ENCODE measurements at places on chromosomes 6 and 20.

DNA sequence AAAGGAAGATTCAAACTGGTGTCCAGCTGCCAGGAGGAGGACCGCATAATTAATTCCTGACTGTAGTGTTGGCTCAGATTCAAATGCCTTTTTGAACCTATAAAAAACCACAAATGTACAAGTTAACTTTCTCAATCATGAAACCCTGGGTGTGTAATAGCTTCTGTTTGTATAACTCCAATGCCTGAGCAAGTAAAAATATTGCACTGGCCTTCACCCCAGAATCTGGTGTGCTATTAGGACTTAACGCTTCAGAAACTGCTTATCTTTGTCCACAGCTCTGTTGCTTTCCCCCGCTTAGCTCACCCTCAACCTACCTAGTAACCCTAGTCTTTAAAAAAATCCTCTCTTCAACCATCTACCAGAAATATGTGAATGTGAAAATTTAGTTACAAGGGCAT, 119.1 kb upstream of the MAP7 start:
- no peak overlapping the region for H3K4me3 ChIP-seq
- H3K27me3 ChIP-seq = no peaks in the 10 kb centered on the region
- no peak overlapping the region for H3K27ac ChIP-seq
- peaks cover 4% of the 10 kb centered on the region for H3K4me1 ChIP-seq
- no peak for DNase-seq

DNA sequence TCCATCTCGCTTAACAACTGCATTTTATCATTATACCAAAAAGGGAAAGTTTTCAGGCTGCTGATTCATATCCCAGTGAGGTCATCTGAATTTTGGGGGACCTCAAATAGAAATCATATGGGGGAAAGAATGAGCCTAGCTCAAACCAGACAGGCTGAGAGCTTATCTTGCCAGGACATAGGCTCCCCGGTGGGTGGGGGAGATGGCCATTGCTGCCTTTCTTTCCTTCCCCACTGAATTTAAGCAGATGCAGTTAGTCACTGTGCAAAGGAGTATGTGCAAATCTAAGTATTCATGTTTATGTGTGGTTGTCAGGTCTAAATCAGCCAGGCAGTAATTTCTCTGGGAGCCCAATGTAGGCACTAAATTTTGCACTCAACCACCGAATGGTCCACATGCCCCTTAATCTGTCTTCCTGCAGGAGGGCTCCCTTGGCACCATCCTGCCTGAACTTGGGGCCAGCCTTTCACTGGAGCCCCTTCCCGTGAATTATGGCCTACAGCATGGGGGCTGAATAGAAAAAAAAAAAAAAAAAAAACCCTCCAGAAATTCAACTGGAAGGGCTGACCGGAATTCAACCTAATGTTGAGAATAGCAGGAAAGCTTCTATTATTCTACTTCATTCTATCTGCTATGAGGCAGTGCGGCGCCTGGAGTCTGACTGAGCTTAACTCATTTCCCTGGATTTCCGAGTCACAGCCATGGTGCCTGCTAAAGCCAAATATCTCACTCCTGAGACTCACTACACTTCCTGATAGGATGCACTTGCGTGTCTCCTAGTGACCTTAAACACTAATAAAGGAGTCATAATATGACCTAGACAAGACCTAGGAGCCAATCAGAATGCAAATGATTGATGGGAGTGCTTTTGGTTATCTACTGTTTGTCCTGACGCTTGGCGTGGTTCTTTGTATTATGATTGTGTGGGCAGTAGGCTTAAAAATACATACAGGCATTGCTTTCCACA, 161.5 kb upstream of the HEY2 start:
- no peak for DNase-seq
- H3K27me3 ChIP-seq = no peaks in the 10 kb centered on the region
- no peak overlapping the region for H3K4me3 ChIP-seq
- H3K4me1 ChIP-seq = no peaks in the 10 kb centered on the region

GRCh38 chr20:20427227-20427864, 59.4 kb downstream of the INSM1 start:
- no peak for DNase-seq
- H3K4me3 ChIP-seq = no peak overlapping the region
- H3K36me3 ChIP-seq = no peaks in the 10 kb centered on the region
- no peaks in the 10 kb centered on the region for H3K27me3 ChIP-seq

GRCh38 chr6:124495665-124496190, 466.5 kb upstream of the RNF217 start:
- no peak overlapping the region for H3K27ac ChIP-seq
- H3K27me3 ChIP-seq = peaks cover 2% of the 10 kb centered on the region
- DNase-seq = no peak
- no peaks in the 10 kb centered on the region for H3K4me1 ChIP-seq
- H3K36me3 ChIP-seq = no peaks in the 10 kb centered on the region
- H3K4me3 ChIP-seq = no peak overlapping the region

- no peak for DNase-seq
- H3K36me3 ChIP-seq = no peaks in the 10 kb centered on the region
These were observed 70.4 kb upstream of the FUCA2 start for GRCh38 chr6:143581835-143582480.

All from keratinocyte (primary cell).